ENCODE measurements at places on chromosomes 6 and 20. TPM values are rescaled to one million over a fixed set of nuclear protein-coding genes. Genes with fewer than 3 reads are reported as not detected.
A peak's percentile ranks its signal among the peaks of the same experiment; 100 is the strongest.

- DNase-seq: no peak
Measured at GRCh38 chr6:14790976-14791375, 454.9 kb upstream of the JARID2 start.

GRCh38 chr20:18754030-18754652, 59.4 kb upstream of the SCP2D1 start:
- no peak for DNase-seq

GRCh38 chr6:165834613-165835259, 171.7 kb upstream of the PDE10A start:
- DNase-seq: no peak

GRCh38 chr6:13725570-13725969, 13.9 kb upstream of the RANBP9 start:
- DNase-seq: peak; percentile 72

GRCh38 chr20:48457193-48458002, 370.4 kb downstream of the PREX1 start:
- DNase-seq: no peak

DNA sequence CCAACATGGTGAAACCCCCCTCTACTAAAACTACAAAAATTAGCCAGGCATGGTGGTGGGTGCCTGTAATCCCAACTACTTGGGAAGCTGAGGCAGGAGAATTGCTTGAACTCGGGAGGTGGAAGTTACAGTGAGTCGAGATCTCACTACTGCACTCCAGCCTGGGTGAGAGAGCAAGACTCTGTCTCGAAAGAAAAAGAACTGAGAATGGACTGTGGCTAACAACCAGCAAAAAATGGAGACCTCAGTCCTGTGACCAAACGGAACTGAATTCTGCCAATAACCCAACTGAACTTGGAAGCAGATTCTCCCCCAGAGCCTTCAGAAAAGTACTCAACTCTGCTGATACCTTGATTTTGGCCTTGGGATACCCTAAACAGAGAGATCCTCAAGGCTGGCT, 604.5 kb downstream of the DOK5 start:
- DNase-seq: no peak

- no peak for DNase-seq
Measured at GRCh38 chr6:128161263-128161662, 260.4 kb upstream of the THEMIS start.

GRCh38 chr6:156068881-156069280, 613.2 kb upstream of the NOX3 start:
- DNase-seq: no peak

DNA sequence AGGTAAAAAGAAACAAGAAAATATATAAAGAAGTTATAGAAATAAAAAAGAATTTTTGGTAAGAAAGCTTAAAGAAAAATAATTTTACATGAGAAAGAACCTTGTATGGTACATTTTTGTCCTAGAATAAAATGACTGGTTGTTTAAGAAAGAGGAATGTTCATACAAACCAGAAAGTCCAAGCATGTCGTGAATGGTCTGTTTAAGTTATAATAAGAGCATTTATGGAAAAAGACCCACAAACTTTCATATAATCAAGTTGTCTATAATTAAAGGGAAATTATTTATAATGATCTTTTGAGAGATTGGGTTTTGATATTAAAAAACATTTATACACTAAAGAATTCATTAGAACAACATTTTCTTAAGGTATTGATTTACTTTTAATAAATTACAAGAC, 27.8 kb upstream of the FAM110A start:
- no peak for DNase-seq

DNA sequence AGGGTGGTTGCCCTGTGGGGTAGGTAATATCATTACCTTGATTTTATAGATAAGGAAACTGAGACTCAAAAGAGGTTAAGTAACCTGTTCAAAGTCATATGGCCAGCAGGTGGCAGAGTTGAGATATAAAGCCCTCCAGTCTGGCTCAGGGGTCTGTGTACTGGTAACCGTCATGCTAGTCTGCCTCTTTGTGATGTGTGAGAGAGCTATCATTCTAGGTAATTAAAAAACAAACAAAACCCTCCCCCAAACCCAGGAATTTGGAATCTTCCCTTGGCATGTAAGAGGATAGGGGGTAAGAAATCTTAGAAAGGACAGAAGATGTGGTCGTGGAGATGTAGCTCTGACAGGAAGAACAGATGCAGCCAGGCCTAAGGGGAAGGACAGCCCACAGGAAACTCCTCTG, 206.0 kb downstream of the CDC5L start:
- peak; percentile 32 for DNase-seq

- DNase-seq: peak; percentile 88
Measured at GRCh38 chr6:161434921-161435747, 161.3 kb upstream of the AGPAT4 start.

GRCh38 chr6:167731216-167731615, 95.5 kb upstream of the AFDN start:
- no peak for DNase-seq

DNA sequence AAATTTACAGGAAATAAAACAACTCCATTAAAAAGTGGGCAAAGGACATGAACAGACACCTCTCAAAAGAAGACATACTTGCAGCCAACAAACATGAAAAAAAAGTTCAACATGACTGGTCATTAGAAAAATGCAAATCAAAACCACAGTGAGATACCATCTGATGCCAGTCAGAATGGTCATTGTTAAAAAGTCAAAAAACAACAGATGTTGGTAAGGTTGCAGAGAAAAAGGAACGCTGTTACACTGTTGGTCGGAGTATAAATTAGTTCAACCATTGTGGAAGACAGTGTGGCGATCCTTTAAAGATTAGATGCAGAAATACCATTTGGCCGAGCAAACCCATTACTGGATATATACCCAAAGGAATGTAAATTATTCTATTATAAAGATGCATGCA, 858.0 kb upstream of the FLRT3 start:
- no peak for DNase-seq

DNA sequence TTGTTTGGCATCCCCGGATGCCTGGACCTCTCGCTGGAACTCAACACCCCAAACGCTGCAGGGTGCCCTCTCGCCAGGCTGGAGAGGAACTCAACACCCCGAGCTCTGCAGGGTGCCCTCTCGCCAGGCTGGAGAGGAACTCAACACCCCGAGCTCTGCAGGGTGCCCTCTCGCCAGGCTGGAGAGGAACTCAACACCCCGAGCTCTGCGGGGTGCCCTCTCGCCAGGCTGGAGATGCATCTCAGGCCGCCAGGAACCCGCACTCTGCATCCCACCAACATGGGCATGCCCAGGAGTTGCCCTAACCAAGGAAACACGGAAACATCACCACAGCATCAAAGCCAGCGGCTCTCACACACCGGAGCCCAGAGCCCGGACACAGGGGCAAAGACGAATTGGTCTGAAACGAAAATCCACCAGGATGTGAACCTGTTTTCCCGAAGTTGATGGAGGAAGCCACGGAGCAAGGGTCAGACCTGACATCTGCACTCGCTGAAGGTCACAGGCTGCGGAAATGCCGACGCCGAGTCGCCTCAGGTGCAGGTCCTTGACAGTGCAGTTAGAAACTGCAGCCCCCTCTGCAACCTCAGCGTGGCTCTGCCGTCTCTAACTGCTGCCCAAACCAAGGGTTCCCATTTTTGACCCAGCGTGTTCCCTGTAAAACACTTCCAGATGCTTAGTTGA, 37.5 kb downstream of the DLL1 start:
- DNase-seq: no peak

GRCh38 chr20:17083738-17084137, 143.1 kb upstream of the PCSK2 start:
- no peak for DNase-seq

DNA sequence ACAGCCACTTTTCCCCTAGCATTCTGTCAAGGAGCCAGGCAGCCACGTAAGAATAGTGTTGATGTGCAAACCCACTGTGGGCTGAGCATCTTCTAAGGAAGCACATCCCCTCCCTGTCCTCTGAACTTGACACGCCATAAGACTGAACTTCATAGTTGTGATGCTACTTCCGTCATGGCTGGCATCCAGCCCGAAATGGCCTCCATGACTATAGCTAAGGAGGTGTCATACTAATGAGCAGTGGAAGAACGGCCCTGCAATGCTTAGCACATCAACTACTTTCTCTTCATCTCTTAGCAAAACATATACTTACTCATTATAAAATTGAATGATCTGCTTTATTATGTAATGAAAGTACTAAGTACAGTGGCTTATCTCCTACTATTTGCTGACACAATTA, 110.2 kb downstream of the GJA10 start:
- no peak for DNase-seq

DNA sequence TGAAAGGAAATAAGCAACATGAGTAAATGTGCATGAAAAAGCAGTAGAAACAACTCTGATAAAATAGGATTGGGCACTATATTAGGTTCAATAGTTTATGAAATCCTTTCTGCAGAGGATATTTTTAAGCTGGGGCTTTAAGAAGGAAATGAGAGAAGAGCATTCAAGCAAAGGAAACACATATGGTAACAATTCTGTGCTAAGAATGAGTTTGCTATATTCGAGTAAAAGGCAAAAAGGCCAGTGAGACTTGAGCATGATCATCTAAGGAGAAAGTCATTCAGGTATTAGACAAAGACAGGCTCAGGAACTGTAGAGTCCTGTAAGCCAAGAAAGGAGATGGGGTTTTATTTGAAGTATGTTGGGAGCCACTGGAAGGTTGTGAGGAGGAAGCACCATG, 387.1 kb upstream of the FLRT3 start:
- DNase-seq: no peak

GRCh38 chr6:142207265-142207877, 60.3 kb downstream of the VTA1 start:
- no peak for DNase-seq

- DNase-seq: no peak
Measured at GRCh38 chr20:5001174-5002076, at the start of gene SLC23A2. Gene SLC23A2, minus strand, starts transcription at chr20:5001510. Its CDS starts 68,948 bp downstream, at chr20:4932562.

GRCh38 chr6:15484140-15484539, 178.7 kb downstream of the DTNBP1 start:
- no peak for DNase-seq

DNA sequence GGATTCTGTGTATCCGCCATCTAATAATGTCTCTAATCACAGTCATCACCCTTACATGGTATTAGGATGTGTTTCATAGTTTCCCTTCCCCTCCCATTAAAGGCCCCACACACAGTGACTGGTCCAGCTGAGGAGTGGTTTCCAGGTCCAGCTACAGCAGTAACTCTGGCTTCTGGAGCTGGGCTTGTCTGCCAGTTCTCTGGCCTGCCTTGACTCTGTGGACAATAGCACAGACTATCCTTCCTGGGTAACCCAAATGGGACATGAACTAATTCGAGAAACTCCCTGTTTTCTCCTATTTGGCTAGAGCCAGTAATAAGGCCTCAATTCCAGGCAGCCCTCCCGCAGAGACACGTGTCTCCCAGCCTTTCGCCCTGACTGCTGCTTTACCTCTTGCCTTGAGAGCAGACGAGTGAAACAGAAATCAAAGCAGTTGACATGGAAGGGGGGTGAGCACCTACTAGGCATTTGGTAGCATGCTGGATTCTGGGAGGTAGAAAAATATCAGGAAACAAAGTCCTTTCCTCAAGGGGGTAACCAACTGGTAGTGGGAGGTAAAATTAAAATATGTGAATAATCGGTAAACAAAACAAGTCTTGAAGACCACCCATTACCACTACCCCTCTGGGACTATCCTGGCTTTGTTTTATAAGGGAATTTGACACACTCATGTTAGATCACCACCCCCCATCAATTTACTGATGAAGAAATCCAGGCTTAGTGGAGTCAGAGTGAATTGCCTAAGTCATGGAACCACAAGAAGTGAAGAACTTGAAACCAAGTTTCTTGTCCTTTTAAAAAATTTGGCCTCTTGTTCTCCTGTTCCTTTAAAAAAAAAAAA, 1.2 kb downstream of the TRAF3IP2 start:
- DNase-seq: no peak

- no peak for DNase-seq
Measured at GRCh38 chr6:106866875-106867658, 107.5 kb downstream of the CD24 start.

DNA sequence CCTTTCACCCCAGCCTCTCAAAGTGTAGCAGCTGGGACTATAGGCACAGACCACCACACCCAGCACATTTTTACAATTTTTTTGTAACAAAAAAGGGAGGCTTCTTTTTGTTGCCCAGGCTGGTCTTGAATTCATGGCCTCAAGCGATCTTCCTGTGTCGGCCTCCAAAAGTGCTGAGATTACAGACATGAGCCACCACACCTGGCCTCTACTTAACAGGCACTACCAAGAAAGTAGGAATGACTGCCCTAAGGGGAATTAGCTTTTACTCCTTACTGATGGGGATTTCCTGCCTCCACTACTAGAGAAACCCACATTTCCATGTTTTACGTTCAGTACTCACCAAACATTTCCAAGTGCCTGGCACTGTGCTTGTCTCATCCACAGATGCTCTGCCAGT, 109.6 kb downstream of the CARMIL1 start:
- no peak for DNase-seq

- no peak for DNase-seq
Measured at GRCh38 chr6:163643866-163644265, 229.3 kb downstream of the QKI start.

DNA sequence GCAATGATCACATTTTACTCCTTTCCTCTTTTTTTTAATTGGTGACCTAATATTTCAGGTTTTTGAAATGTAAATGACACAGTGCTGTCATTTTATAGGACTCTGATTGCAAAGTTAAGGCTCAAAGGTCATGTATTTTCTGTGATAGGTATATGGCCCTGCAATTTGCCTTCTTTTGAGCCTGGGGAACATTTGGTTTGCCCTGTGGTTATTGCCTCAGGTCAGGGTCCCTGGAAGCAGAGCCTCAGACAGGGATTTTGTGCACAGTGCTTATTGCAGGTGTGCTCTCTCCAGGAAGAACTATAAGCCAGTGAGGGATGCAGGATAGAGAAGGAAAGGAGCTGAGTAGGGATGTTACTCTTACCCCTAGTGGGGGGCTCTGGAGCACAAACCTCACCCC, 229.3 kb upstream of the ECI2 start:
- DNase-seq: no peak

DNA sequence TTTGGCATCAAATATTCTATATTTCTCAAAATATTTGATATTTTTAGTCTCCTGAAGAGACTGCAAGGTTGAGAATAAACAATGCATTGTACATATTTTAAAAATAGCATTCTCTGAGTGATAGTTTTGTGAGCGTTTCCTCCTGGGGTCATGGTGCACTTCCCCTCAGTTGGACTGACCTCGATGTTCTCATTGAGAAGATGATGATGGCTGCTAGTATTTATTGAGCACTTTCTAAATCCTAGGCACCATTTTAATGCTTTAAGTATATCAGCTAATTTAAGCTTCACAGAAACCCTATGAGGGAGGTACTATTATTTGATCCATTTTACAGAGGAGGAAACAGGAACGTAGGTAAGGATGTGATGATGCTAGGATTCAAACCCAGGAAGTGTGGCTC, 18.2 kb downstream of the DSE start:
- DNase-seq: no peak

GRCh38 chr6:1825277-1825676, 215.6 kb downstream of the FOXC1 start:
- no peak for DNase-seq

- no peak for DNase-seq
Measured at GRCh38 chr20:39270837-39271604, 308.9 kb downstream of the DHX35 start.

Gene EYA2
- not detected for total RNA-seq

Gene SMLR1
- total RNA-seq: not detected

Gene FOXA2
- total RNA-seq: 0.04 TPM

Gene SEMG1
- total RNA-seq: not detected

Gene ELOVL4
- total RNA-seq: 2.8 TPM

Gene EFCAB8
- not detected for total RNA-seq

Gene RAET1E
- not detected for total RNA-seq

Gene PERP
- 77.7 TPM for total RNA-seq

Gene PCSK2
- total RNA-seq: 0.04 TPM

Gene WFDC10B
- total RNA-seq: not detected

Gene SNAP25
- total RNA-seq: 1.0 TPM

Gene SAPCD1
- 2.2 TPM for total RNA-seq

Measured in kidney epithelial cell (primary cell).